Stimulated activated CD8-positive, alpha-beta memory T cell treated with anti-CD3 and anti-CD28 coated beads, Interleukin-7, amount 100 ng/mL, for 1 hour (primary cell): ENCODE measurements at places on chromosomes 2 and 18.

- DNase-seq, result no peak
These were observed 70.8 kb upstream of the SMAD7 start for GRCh38 chr18:49021433-49022129.

- no peak for DNase-seq
These were observed 26.6 kb upstream of the ITGA4 start for GRCh38 chr2:181430406-181431118.

DNA sequence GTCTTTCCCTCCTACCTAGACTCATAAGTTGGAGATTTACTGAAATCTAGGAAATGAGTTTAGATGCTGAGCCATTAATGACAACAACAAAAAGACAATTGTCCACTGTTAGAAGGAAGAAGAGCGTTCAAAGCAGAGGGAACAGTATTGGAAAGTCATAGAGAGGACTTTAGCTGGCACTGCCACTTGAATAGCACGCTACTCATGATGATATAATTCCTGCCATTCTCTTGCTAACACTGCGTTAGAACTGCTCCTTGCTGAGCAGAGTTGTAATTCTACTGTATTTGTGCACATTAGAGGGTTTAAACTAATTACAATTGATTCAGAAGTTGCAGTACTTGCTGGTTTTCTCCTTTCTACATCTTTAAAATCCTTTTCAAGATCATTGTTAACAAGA lies 9.0 kb upstream of the AFTPH start:
- DNase-seq, result no peak

DNA sequence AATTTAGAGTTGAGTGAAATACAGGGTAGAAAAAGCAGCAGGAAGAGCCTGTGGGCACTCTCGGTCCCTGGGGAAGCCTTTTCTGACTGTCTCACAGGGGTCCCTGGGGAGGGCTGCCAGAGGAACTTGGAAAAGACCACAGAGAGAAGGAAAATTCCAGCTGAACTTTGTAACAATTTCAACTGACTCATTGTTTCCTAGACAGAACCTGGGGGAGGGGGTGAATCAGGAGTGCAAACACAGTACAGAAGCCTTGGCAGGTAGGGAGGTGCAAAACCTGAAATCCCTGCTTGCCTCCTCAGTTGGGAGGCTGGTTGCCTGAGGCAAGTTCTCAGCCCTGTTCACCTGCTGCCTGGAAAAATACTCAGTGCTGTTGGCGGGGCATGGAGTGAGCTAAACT lies 106.8 kb downstream of the GRB14 start:
- DNase-seq, result no peak

DNA sequence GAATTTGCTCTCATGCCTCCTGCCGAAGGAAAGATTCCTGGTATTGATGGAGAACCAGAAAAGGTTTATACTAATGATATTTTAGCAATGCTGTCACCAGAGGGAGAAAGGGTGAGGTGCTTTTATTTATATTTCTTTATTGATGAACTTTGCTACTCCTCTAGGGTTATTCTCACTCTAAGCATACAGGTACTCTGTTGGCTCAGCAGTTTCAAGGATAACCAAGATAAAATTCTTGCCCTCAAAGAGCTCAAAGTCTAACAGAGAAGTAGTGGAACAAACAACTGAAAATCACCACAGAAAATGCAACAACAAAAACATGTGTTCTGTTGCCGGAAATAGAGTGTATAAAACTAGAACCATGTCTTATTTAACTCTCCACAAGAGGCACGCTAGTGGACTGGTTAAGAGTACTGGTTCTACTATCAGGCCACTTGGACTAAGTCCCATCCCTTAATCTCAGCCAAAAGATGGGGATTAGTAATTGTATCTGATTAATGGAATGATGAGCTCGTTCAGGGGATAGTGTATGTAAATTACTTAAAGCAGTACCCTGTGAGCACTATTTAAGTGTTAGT lies 103.6 kb downstream of the DNAH6 start:
- DNase-seq, result no peak

DNA sequence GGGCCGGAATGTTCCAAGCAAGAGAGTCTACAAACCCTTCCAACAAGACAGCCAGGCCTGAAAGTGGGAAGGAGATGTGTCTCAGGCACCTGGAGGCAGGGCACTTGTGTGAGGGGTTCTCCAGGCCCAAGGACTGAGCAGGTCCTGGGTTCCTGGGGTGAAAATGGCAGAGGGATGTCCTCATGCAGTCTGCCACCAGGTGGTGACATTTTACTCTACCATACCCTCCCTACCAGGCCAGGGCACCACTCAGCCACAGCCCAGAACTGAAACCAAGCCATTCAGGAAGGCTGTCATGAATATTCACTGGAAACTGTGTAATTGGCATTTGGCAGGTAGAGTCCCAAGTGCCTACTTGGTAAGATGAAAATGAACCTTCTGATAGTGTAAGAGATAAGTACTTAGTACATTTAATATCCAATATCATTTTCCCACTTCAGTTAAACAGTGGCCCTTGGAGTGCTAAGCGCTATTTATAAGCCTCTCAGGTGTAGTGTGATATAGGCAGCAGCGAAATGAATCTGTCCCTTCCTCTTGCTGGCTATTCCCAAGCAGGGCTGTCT lies 185.1 kb downstream of the MYO5B start:
- DNase-seq, result peak; percentile 1

GRCh38 chr2:166333801-166334200 lies 41.9 kb downstream of the SCN9A start:
- no peak for DNase-seq
